ENCODE measurements at places on chromosomes 12 and 14. TPM values are rescaled to one million over a fixed set of nuclear protein-coding genes. Genes with fewer than 3 reads are reported as not detected.

- no peaks in the 10 kb centered on the region for H3K36me3 ChIP-seq
- H3K4me1 ChIP-seq = peaks cover 22% of the 10 kb centered on the region
- H3K27ac ChIP-seq = no peak overlapping the region
- H3K4me3 ChIP-seq = no peak overlapping the region
These were observed 3.0 kb upstream of the IFI27L2 start for GRCh38 chr14:94132285-94132887.

Gene PTHLH
- total RNA-seq = not detected

- DNase-seq = no peak
- H3K4me3 ChIP-seq = no peak overlapping the region
- no peaks in the 10 kb centered on the region for H3K36me3 ChIP-seq
- H3K4me1 ChIP-seq = peaks cover 1% of the 10 kb centered on the region
- H3K27ac ChIP-seq = no peak overlapping the region
- H3K27me3 ChIP-seq = peaks cover 10% of the 10 kb centered on the region
These were observed 23.9 kb downstream of the FERMT2 start for GRCh38 chr14:52926953-52927352.

DNA sequence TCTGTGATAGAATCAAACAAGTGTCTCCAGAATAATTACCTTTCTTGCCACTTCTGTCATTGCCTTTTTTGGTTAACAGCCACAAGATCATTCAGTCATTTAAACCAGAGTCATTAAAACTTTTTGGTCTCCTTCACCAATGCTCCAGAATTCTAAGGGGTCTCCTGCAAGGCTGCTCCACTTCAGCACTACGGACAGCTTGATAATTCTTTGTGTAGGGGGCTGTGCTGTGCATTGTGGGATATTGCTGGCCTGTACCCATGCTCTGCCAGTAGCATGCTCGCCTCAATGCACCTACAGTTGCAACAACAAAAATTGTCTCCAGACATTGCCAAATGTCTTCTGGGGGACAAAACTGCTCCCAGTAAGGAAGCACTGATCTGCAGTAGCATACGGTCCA lies 7.3 kb downstream of the ADAMTS20 start:
- H3K4me3 ChIP-seq = no peak overlapping the region
- no peaks in the 10 kb centered on the region for H3K4me1 ChIP-seq
- no peaks in the 10 kb centered on the region for H3K27me3 ChIP-seq

Gene SIX4
- total RNA-seq = 1.3 TPM

GRCh38 chr12:32217354-32218310 lies 111.0 kb downstream of the BICD1 start:
- H3K4me3 ChIP-seq = no peak overlapping the region
- no peaks in the 10 kb centered on the region for H3K36me3 ChIP-seq

Gene PCED1B
- 49.9 TPM for total RNA-seq

Measured in activated T-helper 2 cell treated with anti-CD3 and anti-CD28 coated beads, Interferon-gamma antibody, Interleukin-2, Interleukin-4, amounts not matched to agents 10 μg/mL and 5 μg/mL and 100 μg/mL, durations not matched to agents 14 hours and 24 hours and 36 hours (primary cell).